Suprapubic skin (tissue), 4 donors: ENCODE measurements at places on chromosomes 13 and 19.

- H3K4me1 ChIP-seq: no peaks in the 10 kb centered on the region
- no peaks in the 10 kb centered on the region for H3K27me3 ChIP-seq
- DNase-seq: no peak
- no peaks in the 10 kb centered on the region for H3K36me3 ChIP-seq
Observed at GRCh38 chr13:90237852-90238251, 1109.6 kb upstream of the MIR17HG start.

GRCh38 chr13:28199089-28199488 lies 60.7 kb downstream of the PAN3 start:
- H3K27ac ChIP-seq: no peak overlapping the region
- H3K4me3 ChIP-seq: no peak overlapping the region
- peaks cover 25% of the 10 kb centered on the region for H3K36me3 ChIP-seq
- no peaks in the 10 kb centered on the region for H3K27me3 ChIP-seq

DNA sequence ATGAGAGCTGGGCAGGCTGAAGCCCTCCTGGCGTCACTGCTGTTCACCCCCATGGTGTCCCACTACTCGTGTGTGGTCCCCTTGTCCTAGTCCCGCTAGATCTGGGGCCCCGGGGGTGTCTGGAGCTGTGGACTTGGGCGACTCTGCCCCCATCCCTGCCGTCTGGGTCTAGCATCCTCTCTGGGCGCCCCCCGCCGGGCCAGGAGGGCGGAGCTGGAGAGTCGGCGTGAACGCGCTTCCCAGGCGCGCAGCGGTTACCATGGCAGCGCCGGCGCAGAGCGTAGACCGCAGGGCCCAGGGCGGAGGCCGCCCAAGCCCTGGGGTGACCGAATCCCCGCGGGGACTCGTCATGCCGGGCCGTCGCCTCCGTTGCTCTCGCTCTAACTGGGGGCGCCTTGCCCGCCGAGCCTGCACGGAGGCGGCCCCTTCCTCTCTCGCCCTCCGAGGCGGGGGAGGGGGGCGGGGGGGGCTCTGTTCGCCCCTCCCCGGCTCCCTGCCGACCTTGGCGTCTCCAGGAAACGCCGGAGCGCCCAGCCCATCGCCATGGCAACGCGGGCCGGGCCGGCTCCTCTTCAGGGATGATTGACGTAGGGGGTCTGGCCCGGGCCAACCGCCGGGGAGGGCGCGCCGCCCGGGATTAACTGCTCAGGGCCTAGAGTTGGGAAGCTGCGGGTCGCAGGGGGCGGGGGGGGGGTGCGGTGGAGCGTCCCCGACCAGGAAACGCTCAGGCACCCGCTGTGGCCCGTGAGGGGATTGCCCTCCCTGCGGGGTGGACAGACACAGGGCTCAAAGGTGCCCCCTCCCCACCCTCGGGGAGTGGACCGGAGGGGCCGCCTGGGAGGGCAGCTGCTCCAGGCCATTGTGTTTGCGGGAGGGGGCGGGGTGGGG lies 8.9 kb downstream of the ISYNA1 start:
- DNase-seq: peak; percentile 89
- H3K4me3 ChIP-seq: peak overlapping the region; percentile 47
- H3K36me3 ChIP-seq: no peaks in the 10 kb centered on the region
- peaks cover 60% of the 10 kb centered on the region for H3K4me1 ChIP-seq

DNA sequence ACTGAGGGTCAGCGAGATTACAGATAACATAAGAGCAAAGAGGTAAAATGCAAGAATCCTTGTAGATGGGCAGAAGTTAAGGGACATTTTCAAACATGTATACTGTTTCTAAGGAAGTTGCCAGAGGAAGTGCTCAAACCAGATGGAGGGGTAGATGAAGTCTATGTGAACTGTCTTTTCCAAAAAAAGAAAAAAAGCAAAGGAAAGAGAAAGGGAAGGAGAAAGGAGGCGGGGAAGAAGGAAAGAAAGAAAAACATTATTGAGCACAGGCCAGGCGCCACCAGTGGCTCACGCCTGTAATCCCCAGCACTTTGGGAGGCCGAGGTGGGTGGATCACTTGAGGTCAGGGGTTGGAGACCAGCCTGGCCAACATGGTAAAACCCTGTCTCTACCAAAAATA lies 5.3 kb downstream of the DMAC2 start:
- no peak overlapping the region for H3K27ac ChIP-seq
- peaks cover 8% of the 10 kb centered on the region for H3K4me1 ChIP-seq
- peaks cover 44% of the 10 kb centered on the region for H3K36me3 ChIP-seq
- H3K4me3 ChIP-seq: no peak overlapping the region

GRCh38 chr19:15419413-15420025 lies 731 bp upstream of the AKAP8L start:
- no peak overlapping the region for H3K27ac ChIP-seq
- no peak for DNase-seq
- peaks cover 32% of the 10 kb centered on the region for H3K4me1 ChIP-seq
- peak overlapping the region; percentile 58 for H3K4me3 ChIP-seq

DNA sequence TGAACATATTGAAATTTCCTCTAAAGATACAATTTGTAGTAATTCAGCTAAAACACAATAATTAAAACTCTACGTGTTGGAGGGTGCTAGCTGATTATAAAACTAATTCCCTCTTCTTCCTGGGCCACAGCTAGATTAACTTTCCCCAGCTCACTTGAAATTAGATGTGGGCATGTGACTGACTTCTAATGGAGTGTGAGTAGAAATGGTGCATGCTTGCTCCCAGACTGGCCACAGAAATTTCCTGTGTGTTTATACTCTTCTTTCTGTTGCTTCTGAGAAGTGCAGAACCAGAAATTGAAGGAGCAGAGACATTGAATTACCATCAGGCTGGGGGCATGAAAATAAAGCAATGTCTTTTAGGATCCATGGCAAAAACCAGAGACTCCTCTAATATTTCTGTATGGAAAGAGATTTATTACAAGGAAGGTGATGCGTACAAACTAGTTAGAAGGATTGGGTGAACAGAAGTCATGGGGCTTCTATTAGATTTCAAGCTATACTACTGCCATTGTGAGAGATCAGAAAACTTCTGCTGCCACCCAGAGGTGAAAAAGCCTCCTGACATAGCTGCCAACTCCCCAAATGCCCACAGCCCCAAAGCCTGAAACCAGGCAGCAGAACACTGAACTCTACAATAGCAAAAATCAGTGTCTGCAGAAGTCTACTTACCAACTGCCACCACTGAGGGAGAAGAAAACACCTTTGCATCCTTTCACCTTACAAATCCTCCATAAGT lies 379.2 kb upstream of the MIR17HG start:
- H3K27ac ChIP-seq: no peak overlapping the region
- H3K4me3 ChIP-seq: no peak overlapping the region
- no peak for DNase-seq
- no peaks in the 10 kb centered on the region for H3K4me1 ChIP-seq
- H3K36me3 ChIP-seq: no peaks in the 10 kb centered on the region

GRCh38 chr13:42538996-42539395 lies 35.0 kb upstream of the TNFSF11 start:
- no peaks in the 10 kb centered on the region for H3K36me3 ChIP-seq
- H3K27ac ChIP-seq: no peak overlapping the region
- H3K4me1 ChIP-seq: no peaks in the 10 kb centered on the region
- no peaks in the 10 kb centered on the region for H3K27me3 ChIP-seq
- DNase-seq: no peak

- H3K4me1 ChIP-seq: peaks cover 54% of the 10 kb centered on the region
- H3K27ac ChIP-seq: peak overlapping the region; percentile 3
- H3K4me3 ChIP-seq: no peak overlapping the region
- no peaks in the 10 kb centered on the region for H3K27me3 ChIP-seq
- H3K36me3 ChIP-seq: peaks cover 4% of the 10 kb centered on the region
- DNase-seq: no peak
Observed at GRCh38 chr19:2332341-2333026, 4.0 kb downstream of the SPPL2B start.

DNA sequence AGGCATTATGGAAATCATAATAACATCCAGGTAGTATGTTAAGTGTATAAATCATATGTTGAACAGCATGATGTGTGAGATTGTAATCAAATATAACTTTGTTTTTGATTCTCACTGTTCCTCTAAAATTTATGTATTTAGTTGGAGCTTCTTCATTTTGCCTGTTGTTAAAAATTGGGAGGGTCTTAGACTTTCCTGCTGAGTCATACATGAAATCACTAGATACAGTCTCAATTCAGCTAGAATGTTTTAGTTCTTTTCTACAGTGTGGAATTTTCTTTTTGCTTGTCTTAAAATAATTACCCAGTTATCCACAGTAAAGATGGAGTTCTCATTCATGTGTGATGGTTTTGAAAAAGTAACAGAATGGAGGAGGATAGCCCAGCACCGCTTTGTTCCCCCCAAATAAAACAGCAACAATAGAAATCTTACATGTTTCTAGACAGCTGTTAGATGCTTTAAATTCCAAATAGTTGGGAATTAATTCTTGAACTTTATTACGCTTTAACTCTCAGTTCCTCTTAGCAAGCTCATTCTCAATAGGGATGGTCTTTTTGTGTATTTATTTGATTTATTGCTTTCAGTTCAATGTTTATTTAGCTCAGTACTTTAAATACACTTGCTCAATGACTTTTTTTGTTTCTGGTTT lies 109.5 kb downstream of the PDS5B start:
- H3K4me3 ChIP-seq: no peak overlapping the region
- H3K4me1 ChIP-seq: no peaks in the 10 kb centered on the region
- H3K36me3 ChIP-seq: peaks cover 4% of the 10 kb centered on the region
- no peaks in the 10 kb centered on the region for H3K27me3 ChIP-seq
- DNase-seq: no peak
- H3K27ac ChIP-seq: no peak overlapping the region

GRCh38 chr19:4597975-4598671 lies 38.6 kb upstream of the SEMA6B start:
- DNase-seq: no peak
- H3K27ac ChIP-seq: no peak overlapping the region
- peaks cover 54% of the 10 kb centered on the region for H3K27me3 ChIP-seq
- H3K4me3 ChIP-seq: no peak overlapping the region

DNA sequence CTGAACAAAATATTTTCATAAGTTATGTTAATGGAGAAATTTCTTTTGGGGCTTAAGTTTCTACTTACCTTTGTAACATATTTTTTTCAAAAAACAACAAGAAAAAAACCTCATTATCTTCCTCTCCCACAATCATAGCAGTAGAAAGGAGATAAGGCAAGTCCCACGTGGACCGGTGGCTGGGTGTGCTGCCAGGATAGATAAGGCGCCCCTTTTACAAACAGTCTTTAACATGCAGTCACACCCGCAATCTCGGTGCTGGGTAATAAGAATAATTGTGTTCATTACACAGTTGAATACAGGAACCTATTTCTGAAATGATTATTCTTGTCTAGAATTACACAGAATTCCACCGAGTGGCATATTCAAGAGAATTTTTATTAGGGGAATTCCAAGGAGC lies 1202.3 kb downstream of the UQCRFS1 start:
- H3K27ac ChIP-seq: no peak overlapping the region
- H3K4me1 ChIP-seq: no peaks in the 10 kb centered on the region
- DNase-seq: no peak
- no peaks in the 10 kb centered on the region for H3K36me3 ChIP-seq
- H3K27me3 ChIP-seq: no peaks in the 10 kb centered on the region

DNA sequence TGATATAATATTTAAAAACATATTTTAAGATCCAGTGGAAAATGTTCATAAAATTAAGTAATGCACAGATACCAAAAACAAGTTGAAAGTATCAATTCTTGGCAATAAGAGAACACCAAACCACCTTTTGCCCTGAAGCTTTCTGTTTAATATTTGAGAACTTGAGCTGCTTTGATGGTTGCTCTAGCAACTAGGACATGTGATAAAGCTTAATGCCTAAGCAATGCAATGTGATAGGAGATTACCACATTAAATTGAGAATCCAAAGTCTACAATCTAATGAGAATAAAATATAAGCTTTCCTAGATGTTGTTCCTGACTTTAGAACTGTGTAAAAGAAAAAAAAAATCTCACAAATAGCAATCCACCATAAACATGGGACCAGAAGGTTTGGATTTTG lies 1367.5 kb upstream of the PCDH9 start:
- H3K4me1 ChIP-seq: no peaks in the 10 kb centered on the region
- H3K27me3 ChIP-seq: no peaks in the 10 kb centered on the region
- DNase-seq: no peak

DNA sequence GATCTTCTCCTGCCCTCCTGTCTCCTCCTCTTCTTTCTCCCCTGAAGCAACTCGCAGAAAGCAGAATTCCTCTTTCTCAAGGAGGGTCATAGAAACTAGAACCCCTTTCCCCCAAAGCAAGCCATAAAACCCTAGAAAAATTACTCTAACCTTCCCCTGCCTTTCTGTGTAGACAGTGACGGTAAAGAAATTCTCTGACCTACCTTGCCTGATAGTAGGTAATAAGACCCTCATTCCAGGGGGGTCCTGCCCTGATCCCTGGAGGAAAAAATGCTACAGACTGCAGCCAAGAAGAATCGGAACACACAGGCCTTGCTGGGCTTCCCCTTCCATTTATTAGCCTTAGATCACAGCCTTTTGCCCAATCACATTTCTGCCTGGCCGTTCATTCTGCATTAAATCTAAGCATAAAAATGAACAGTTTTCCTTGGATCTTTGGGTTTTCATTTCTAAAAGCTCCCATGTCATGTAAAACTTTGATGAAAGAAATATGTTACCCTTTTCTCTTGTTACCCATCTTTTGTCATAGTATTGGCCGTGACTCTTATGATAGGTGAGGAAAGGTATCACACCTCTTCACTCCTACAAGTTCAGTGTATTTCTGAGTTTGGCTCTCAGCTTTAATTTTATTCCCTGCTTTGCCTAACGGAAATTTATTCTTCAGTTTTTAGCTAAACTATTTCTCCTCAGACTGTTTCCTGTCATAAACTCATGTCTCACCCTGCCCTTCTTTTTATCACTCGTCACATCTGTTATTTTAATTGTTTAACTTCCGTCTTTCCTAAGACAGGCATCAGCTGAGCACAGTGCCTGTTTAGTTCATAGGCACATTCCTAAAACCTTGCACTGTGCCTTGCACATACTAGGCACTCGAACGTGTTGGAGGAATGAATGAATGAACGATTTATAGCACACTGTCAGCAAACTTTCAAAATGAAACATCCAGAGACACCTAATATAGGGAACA lies 20.4 kb upstream of the CPB2 start:
- no peak overlapping the region for H3K27ac ChIP-seq
- H3K4me1 ChIP-seq: peaks cover 25% of the 10 kb centered on the region
- no peak overlapping the region for H3K4me3 ChIP-seq
- no peaks in the 10 kb centered on the region for H3K36me3 ChIP-seq
- no peak for DNase-seq

DNA sequence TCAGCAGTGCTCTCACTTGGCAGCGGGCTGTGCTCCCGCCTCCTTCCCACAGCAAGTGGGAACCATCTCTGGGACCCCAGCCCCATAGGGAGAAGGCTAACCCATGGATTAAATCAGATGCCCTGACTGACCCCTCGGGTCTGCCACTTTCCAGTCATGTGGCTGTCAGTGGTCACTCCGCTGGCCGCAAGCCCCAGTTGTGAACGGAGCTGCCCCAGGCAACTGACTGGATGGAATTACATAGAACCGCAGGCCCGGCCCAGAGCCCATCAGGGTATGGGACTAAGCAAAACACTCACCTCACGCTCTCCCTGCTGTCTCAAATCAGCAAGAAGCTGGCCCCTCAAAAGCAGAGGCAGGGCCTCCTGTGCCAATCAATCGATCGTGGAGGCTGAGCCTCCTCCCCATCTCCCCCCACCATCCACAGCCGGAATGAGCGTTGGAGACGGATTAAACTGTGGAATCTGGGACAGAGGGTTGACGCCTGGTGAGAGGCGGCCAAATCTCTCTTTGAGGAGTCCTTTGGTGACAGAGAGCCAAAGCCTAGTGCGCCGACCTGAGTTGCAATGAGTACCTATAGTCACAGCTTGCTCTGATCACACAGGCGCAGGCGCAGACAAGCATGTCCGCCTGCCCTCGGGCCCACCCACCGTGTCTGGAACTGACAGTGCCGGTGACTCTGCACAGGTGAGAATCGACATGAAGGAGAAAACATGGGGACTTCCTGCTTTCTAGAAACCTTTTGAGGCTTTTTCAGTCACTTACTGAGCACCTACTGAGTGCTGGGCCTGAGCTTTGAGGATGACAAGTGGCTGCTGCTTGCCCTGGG lies 38.7 kb downstream of the PBX4 start:
- no peak overlapping the region for H3K27ac ChIP-seq
- no peaks in the 10 kb centered on the region for H3K27me3 ChIP-seq
- H3K36me3 ChIP-seq: no peaks in the 10 kb centered on the region
